ENCODE measurements at places on chromosomes 13 and 19.

DNA sequence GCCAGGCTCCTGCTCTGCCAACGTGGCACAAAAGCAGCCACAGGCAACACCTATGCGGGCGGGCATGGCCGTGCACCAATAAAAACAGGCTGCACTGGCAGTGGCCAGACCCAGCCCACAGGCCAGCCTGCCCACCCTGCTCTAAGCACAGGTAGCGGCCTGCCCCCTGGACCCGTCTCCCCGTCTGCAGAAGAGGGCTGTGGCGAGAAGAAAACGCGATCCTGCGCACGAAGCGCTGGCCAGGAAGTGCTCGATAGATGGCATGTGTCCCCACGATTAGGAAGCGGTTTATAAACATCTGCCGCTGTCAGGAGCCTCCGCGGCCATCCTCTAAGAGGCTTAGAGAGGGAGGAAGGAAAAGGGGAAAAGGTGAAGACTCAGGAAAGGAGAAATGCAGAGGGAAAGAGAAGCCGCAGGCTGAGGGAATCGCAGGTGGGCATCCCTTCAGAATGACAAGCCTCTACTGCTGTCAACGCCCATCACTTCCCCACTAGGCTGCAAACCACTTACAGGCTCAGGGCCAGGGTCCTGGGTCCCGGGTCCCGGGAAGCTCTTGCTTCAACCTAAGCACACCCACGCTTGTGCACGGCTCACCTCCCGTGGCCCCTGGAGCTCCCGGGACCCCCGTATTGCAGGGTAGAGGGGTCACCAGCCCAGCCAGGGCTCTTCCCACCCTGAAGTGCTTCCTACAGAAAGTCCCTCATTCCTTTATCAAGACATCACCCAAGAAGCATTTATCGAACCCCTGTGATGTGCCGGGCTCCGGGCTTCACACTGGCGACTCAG, 10.5 kb downstream of the MLLT1 start:
- DNase-seq, result no peak

DNA sequence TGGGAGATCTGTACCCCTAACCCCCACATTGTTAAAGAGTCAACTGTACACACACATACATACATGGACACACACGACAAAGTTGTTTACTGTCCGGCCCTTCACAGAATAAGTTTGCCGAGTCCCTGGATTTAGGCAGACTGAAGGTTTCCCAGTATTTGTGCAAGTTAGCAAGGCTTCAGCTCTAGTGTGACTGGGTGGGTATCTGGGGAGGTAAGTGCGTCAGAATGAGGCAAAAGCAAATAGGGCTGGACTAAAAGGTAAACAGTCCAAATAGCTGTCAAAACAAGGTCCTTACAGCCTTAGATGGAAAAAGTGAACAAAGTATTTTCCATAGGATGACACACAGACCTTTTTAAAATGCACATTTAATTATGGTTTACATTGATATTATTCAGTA, 228.4 kb upstream of the UFM1 start:
- no peak for DNase-seq

DNA sequence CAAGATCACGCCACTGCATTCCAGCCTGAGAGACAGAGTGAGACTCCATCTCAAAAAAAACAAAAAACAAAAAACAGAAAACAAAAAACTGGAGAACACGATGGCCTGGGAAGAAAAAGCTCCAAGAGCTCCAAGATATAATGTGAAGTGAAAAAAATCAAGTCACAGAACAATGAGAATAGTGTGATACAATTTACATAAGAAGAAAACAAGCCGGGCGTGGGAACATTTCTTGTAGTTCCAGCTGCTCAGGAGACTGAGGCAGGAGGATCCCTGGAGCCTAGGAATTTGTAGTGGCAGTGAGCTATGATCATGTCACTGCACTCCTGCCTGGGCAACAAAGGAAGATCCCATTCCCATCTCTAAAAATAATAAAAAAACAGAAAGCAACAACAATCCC, 8.5 kb upstream of the LMTK3 start:
- DNase-seq, result no peak

DNA sequence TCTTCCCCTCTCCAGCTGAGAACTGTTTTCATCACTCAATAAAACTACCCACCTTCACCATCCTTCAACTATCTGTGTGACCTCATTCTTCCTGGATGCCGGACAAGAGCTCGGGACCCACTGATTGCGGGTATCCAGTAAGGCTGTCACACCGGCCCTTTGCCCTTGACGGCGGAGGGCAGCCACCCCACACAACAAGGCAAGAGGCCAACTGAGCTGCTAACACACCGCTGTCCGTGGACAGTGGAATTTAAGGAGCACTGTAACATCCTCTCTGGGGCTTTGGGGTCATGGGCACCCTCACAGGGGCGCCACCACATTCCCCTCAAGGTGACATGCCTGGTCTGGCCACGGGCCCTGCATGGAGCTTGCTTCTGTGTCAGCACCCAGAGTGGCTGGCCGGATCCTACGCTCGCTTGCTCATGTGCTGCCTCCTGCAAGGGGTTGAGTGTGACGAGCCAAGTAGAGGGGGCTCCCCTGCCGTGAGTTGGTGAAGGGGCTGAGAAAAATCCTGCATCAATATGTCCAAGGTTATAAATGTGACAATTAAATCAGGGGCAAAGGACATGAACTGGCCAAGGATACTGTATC, 31.4 kb downstream of the LHFPL6 start:
- DNase-seq, result no peak

DNA sequence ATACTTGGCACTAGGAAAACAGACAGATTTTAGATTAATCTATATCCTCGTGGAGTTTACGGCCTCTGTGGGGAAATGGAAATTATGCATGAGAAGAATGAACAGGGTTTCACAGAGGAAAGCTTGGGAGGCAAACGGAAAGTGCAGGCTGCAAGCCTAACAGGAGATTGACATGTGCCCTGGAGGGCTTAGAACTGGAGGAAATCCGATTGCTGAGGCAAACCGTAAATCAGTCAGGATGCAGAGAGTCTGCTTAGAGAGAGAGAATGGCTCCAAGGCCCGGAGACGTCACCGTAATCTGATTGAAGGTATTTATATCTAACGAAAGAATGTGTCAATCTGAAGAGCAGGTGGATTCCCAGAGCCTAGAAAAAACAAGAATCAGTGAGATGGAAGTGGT, 143.2 kb downstream of the KATNAL1 start:
- DNase-seq, result no peak

GRCh38 chr13:94394723-94395122, 84.8 kb downstream of the DCT start:
- DNase-seq, result no peak

DNA sequence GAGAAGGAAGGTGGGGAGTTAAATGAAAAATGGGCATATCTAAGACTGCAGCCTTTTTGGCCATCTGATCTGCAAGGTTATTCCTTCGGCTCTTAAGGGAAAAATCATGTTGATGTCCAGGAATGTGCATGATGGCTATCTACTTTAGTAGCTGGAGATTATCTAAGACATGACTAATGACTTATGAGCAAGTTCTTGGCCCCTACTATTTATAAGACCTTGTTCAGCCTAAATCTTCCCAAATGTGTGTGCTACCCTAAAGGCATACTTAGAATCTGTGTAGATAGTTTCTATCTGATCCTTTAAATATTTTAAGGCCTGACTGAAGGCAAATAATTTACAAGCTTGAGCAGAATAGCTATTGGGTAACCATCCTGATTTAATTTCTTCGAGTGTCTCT, 41.8 kb upstream of the CD177 start:
- no peak for DNase-seq

GRCh38 chr13:58187881-58188280, 556.3 kb downstream of the PCDH17 start:
- DNase-seq, result no peak

- DNase-seq, result no peak
Measured at GRCh38 chr13:98532254-98532653, 44.7 kb downstream of the STK24 start.

GRCh38 chr19:46297700-46298478, 1.0 kb downstream of the HIF3A start:
- DNase-seq, result peak; percentile 54

GRCh38 chr19:31530781-31531180, 181.5 kb upstream of the TSHZ3 start:
- DNase-seq, result no peak

- DNase-seq, result no peak
Measured at GRCh38 chr19:13824703-13825102, 29.5 kb downstream of the ZSWIM4 start.

DNA sequence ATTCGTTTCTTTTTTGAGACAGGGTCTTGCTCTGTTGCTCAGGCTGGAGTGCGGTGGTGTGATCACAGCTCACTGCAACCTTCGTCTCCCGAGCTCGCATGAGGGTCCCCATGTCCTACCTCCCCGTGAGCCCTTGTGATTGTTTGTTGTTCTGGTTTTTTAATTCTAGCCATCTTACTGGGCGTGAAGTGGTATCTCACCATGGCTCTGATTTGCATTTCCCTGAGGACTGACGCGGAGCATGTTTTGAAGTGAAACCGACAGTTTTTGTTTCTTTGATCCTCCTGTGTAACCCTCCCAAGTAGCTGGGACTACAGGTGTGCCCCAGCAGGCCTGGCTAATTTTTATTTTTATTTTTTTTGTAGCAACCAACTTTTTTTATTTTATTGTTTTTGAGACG, 21.7 kb downstream of the GNG7 start:
- DNase-seq, result no peak

- DNase-seq, result peak; percentile 61
Measured at GRCh38 chr19:10292206-10292788, 2.5 kb downstream of the ICAM5 start.

DNA sequence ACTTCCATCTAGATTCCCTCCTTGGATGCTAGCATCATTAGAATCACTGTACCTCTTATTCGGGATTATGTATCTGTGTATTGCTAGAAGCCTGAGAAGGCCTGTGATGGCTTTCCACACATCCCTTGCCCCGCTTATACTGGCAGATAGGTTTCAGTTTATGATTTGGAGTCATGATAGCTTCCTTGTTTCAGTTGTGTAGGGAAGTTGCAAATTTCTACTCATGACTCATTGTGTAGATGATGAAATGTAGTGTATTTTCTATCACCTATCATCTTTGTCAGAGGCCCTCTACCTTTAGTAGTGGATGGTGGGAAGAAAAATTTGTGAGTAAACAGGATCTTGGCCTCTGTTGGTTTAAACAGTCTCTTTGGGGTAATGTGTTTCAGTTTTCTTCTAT, 165.2 kb downstream of the GGACT start:
- DNase-seq, result no peak

DNA sequence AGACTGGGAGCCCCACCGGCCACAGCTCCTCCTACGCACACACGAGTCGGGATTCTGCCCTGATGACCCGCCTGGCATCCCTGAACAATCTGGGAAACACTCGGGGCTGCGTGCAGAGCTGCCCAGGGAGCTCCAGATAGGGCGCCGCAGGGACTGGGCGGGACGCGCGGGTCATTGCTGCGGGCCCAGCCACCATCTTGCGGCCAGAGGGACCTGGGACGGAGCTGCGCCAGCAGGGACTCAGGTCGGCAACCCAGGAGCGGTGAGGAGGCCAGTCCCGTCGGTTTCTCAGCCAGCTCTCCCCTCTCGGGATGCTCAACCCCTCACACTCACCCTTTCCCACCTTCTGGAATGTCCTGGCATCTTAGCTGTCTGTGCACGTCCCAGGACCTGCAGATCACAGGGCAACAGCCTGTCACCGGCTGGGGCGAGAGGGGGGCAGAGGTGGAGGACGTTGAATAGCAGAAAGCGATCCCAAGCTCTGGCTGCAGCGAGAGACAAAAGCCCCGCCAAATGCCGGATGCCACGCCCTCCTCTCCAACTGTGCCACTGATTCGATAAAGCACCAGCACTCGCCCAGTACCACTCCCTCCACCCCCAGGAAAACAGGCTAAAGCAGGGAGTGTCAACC, 20.4 kb upstream of the ZNF91 start:
- DNase-seq, result no peak

DNA sequence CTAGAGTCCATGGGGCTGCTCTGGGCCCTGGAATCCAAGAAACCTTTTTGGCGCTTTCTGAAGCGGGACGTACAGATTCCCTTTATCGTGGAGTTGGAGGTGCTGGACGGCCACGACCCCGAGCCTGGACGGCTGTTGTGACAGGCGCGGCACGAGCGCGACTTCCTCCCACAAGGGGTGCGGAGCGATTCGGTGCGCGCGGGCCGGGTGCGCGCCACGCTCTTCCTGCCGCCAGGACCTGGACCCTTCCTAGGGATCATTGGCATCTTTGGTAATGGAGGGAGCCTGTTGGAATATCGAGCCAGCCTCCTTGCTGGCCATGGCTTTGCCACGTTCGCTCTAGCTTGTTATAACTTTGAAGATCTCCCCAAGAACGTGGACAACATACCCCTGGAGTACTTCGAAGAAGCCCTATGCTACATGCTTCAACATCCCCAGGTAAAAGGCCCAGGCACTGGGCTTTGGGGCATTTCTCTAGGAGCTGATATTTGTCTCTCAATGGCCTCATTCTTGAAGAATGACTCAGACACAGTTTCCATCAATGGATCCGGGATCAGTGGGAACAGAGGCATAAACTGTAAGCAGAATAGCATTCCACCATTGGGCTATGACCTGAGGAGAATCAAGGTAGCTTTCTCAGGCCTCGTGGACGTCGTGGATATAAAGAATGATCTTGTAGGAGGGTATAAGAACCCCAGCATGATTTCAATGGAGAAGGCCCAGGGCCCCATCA, 3.5 kb upstream of the ZFP82 start:
- no peak for DNase-seq

DNA sequence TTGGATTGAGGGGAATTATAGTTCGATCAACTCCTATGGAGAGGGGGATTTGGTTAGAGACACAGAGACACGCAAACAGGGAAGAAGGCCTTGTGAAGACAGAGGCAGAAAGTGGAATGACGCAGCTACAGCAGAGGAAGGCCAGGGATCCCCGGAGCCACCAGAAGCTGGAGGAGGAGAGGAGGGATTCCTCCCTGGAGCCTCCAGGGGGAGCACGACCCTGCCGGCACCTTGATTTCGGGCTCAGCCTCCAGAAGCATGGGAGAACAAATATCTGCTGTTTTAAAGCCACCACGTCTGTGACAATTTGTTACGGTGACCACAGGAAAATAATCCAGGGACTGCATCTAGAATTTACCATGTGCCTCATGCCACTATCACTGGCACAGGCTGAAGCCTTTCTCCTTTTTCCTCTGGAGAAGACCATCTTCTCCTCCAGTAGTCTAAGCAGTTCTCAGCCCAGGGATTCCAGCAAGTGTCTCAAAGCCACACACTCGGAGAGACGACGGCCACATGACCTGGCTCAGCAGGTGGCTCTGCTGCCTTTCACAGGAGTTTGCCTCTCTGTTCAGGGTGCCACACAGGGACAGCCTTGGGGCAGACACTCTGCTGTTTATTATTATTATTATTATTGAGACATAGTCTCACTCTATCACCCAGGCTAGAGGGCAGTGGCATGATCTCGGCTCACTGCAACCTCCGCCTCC, 39.9 kb upstream of the CCNE1 start:
- DNase-seq, result no peak

GRCh38 chr19:10603084-10603872, 16.2 kb upstream of the AP1M2 start:
- no peak for DNase-seq

Data from tibial nerve (tissue), 4 donors.